Chondrocyte (in vitro differentiated cells): ENCODE measurements at places on chromosomes 4 and X. TPM values are rescaled to one million over a fixed set of nuclear protein-coding genes. Genes with fewer than 3 reads are reported as not detected.

Gene CDKL2
- 2.1 to 4.2 TPM (median 2.7 TPM) in 3 replicates for total RNA-seq

Gene CNGA1
- total RNA-seq, result not detected in 3 replicates

Gene GPR143
- not detected in 3 replicates for total RNA-seq

DNA sequence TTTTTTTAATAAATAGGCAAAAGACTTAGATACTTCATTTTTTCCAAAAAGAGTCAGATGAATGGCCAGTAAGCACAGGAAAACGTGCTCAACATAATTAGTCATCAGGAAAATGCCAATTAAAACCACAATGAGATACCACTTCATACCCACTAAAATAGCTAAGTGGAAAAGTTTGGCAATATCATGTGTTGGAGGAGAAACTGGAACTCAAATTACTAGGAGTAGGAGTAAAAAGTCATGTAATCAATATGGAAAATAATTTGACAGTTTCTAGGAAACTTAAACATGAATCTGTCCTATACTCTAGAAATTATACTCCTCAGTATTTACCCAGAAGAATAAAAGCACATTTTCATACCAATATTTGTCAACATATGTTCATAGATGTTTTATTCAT lies 449.8 kb downstream of the INPP4B start:
- DNase-seq, result no peak

DNA sequence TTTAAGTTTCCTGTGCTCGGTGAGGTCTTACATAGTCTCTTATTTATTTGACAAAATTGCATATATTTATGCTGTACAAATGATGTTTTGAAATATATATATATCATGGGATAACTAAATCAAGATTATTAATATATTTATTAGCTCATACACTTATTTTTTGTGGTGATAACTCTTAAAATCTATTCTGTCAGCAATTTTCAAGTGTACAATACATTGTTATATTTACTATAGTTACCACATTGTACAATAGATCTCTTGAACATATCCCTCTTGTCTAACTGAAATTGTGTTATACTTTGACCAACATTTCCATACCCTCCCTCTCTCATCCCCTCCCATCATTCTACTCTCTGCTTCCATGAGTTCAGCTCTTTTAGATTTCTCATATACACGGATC lies 516.6 kb upstream of the LCORL start:
- DNase-seq, result no peak

DNA sequence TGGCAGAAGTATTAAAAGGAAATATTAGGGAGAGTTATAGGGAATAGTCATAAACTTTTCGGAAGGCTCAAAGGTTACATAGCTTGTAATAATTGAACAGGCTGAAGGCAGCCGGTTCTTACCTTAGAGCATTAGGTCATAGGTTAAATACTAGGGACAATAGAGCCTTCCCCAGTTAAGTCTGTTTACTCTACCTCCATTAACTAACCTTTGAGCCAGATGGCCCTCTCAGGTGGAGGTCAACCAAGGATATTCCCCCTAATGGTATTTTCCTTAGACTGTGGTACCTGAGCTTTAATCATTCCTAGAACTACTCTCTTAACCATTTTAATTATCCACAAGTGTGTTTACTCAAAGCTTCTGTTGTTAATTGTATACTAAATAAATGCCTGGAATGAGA lies 920.9 kb upstream of the PABPC4L start:
- no peak for DNase-seq

GRCh38 chrX:119194621-119195020 lies 41.5 kb upstream of the PGRMC1 start:
- no peak for DNase-seq
